ENCODE measurements at places on chromosomes 7 and 10.

GRCh38 chr7:158500651-158501052, 87.0 kb downstream of the PTPRN2 start:
- no peak for DNase-seq
- H3K36me3 ChIP-seq: no peaks in the 10 kb centered on the region
- H3K4me1 ChIP-seq: no peaks in the 10 kb centered on the region
- no peak overlapping the region for H3K4me3 ChIP-seq
- H3K27ac ChIP-seq: no peak overlapping the region

GRCh38 chr7:96441436-96442084, 119.7 kb upstream of the SLC25A13 start:
- H3K27me3 ChIP-seq: no peaks in the 10 kb centered on the region
- no peak for DNase-seq
- H3K4me3 ChIP-seq: no peak overlapping the region
- no peak overlapping the region for H3K27ac ChIP-seq
- no peaks in the 10 kb centered on the region for H3K36me3 ChIP-seq
- no peaks in the 10 kb centered on the region for H3K4me1 ChIP-seq

GRCh38 chr7:42080841-42081586, 156.0 kb downstream of the GLI3 start:
- DNase-seq: no peak
- H3K4me1 ChIP-seq: peaks cover 38% of the 10 kb centered on the region
- H3K36me3 ChIP-seq: no peaks in the 10 kb centered on the region
- H3K27ac ChIP-seq: no peak overlapping the region
- no peaks in the 10 kb centered on the region for H3K27me3 ChIP-seq

GRCh38 chr7:95324431-95324830, at the start of gene PON1:
PON1 (minus strand) TSS chr7:95324532; CDS start chr7:95324475, 57 bp downstream.
- H3K27ac ChIP-seq: no peak within 1 kb of the TSS
- no peaks in the 10 kb centered on the region for H3K36me3 ChIP-seq
- no peak for DNase-seq
- no peak within 1 kb of the TSS for H3K4me3 ChIP-seq
- no peaks in the 10 kb centered on the region for H3K4me1 ChIP-seq
- H3K27me3 ChIP-seq: no peaks in the 10 kb centered on the region

- H3K27me3 ChIP-seq: no peaks in the 10 kb centered on the region
- no peak for DNase-seq
- H3K27ac ChIP-seq: no peak overlapping the region
- H3K4me1 ChIP-seq: no peaks in the 10 kb centered on the region
- no peak overlapping the region for H3K4me3 ChIP-seq
- no peaks in the 10 kb centered on the region for H3K36me3 ChIP-seq
These were observed 602.0 kb upstream of the COBL start for GRCh38 chr7:51918581-51918980.

GRCh38 chr7:77674878-77675277, 21.4 kb upstream of the RSBN1L start:
- no peak overlapping the region for H3K27ac ChIP-seq
- no peaks in the 10 kb centered on the region for H3K4me1 ChIP-seq
- H3K36me3 ChIP-seq: no peaks in the 10 kb centered on the region
- no peak for DNase-seq
- H3K27me3 ChIP-seq: no peaks in the 10 kb centered on the region

DNA sequence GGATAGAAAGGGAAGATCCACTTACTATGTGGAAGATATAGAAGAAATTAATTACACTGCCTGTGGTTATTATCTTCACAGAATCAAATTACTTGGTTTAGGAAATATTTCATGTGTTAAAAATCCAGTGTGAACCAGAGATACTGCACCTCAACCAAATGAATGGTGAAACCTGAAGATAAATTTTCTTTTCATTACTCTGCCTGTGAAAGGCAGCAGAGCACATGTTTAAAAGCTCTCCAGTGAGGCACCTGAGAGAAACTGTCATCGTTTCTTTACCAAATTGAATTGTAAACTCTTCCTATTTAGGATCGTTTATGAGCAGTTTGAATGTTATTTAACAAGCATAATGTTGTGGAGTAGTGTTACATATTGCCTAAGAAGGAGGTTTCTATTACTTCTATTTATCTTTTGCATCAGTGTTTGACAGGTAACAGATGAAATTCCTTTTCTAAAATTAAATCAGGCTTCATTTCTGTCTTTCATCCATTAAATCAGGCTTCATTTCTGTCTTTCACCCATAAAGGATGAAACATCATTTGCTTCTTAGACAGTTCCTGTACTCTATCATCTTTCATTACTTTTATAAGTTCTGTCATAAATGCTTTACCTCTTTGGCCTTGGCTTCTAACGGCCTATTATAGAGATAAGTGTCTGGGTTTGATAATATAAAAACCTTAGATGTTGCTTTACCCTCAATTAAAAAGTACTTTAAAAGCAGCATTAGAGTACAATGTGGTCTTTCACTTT, 266.6 kb downstream of the NXPH1 start:
- H3K27ac ChIP-seq: no peak overlapping the region
- H3K27me3 ChIP-seq: no peaks in the 10 kb centered on the region
- no peaks in the 10 kb centered on the region for H3K36me3 ChIP-seq

GRCh38 chr10:44327461-44327860, 57.4 kb downstream of the CXCL12 start:
- no peaks in the 10 kb centered on the region for H3K4me1 ChIP-seq
- H3K27me3 ChIP-seq: no peaks in the 10 kb centered on the region
- DNase-seq: no peak
- no peaks in the 10 kb centered on the region for H3K36me3 ChIP-seq
- H3K4me3 ChIP-seq: no peak overlapping the region

GRCh38 chr10:48289501-48290238, 15.2 kb upstream of the FRMPD2 start:
- peaks cover 7% of the 10 kb centered on the region for H3K4me1 ChIP-seq
- no peak for DNase-seq
- no peaks in the 10 kb centered on the region for H3K36me3 ChIP-seq
- no peaks in the 10 kb centered on the region for H3K27me3 ChIP-seq
- H3K27ac ChIP-seq: no peak overlapping the region
- H3K4me3 ChIP-seq: no peak overlapping the region

DNA sequence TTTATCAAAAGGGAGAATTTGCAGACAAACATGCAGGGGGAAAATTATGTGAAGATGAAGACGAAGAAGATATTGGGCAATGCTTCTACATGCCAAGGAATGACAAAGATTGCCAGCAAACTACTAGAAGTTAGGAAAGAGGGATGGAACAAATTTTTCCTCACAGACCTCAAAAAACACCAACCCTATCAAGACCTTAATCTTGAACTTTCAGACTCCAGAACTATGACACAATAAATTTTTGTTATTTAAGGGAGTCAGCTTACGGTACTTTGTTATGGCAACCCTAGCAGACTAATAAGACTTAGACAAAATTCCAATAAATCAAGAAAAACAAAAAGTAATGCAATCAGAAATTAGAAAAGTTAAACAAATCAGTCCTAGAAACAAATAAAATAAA, 280.0 kb upstream of the GNAI1 start:
- no peak overlapping the region for H3K27ac ChIP-seq
- H3K36me3 ChIP-seq: no peaks in the 10 kb centered on the region
- no peak overlapping the region for H3K4me3 ChIP-seq
- H3K27me3 ChIP-seq: no peaks in the 10 kb centered on the region

DNA sequence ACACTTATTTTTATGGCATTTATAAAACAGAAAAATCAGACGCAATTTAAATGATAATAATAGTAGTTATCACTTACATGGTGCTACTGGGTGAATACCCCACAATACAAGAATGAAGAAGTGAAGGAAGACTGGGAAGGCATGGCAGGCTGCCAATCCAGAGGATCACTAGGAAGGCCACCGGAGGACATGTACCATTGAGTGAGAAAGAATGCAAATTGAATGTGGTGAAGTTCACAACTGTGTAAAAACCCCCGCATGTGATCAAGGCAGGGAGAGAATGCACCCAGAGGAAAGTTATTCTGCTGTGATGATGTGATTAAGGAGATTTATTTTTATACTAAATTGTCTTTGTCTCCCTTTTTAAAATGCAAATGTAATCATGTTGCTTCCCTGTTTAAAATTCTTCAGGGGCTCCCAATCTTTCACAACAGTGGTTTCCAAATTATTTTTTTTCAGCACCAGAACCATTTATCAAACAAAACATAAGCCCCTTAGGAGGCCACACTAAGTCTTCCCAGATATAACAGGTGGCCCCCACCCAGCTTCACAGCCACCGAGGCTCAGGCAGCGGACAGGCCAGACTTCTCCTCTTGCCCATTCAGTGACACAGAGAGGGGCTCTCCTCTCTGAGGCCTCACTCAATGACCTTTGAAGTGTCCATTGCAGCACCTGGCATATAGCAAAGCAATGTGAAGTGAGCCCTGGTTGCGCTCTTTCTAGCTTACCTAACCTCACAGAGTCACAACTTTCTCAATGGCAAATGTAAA, 59.6 kb downstream of the FRMPD2 start:
- no peaks in the 10 kb centered on the region for H3K27me3 ChIP-seq
- H3K36me3 ChIP-seq: no peaks in the 10 kb centered on the region
- no peak overlapping the region for H3K4me3 ChIP-seq

DNA sequence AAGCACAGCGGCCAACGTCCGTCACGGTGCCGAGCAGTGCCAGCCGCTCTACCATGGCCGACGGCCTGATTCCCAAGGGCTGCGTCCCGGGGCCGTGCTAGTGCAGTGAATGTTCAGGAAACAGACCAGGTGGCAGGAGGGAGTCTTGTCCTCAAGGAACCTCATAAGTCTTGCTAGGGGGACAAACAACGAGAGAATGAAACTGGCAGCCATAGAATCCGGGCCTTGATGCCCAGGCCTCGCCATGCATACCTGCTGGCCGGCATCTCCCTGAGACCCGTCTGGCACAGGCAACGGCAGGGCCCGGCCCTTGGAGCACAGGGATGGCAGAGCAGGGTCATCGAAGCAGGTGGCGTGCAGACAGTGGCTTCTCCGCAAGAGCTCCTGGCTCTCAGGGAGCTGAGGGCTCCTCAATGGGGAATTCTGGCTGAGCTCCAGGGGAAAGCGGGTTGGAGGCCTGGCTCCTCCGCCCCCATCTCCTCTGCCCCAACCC, 58.8 kb downstream of the DIP2C start:
- no peak overlapping the region for H3K27ac ChIP-seq
- H3K4me1 ChIP-seq: peaks cover 9% of the 10 kb centered on the region
- H3K27me3 ChIP-seq: no peaks in the 10 kb centered on the region

- H3K4me1 ChIP-seq: no peaks in the 10 kb centered on the region
- H3K27me3 ChIP-seq: no peaks in the 10 kb centered on the region
- no peak overlapping the region for H3K4me3 ChIP-seq
- DNase-seq: no peak
- no peaks in the 10 kb centered on the region for H3K36me3 ChIP-seq
These were observed 68.6 kb downstream of the SRI start for GRCh38 chr7:88151119-88151790.

DNA sequence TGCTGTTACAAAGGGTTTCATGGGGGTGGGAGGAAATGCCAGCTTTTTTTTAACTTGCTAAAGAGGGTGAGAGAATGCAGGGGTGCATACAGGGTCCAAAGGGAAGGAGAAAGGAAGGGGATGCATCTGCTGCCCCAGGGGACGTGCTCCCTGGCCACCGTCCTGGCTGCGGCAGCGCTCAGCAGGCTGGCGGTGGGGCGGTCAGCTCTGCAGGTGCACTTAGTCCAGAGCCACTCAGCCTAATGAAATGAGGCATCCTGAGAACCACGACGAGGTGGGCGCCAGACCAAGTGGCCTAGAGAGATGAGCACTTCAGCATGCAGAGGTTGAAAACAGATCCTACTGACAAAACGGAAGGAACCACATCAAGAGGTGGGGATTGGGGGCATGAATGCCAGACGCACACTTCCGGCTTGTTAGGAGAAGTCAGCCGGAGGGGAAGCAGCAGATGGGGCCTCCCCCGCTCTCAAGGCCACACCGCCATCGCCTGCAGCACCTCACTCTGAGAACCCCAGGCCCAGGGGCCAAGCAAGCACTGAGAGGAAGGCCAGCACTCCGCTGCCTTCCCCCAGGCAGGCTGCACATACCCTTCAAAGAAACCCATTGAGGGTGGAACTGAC, 94.5 kb downstream of the MAD1L1 start:
- no peaks in the 10 kb centered on the region for H3K36me3 ChIP-seq
- DNase-seq: no peak
- no peaks in the 10 kb centered on the region for H3K27me3 ChIP-seq
- no peak overlapping the region for H3K4me3 ChIP-seq

DNA sequence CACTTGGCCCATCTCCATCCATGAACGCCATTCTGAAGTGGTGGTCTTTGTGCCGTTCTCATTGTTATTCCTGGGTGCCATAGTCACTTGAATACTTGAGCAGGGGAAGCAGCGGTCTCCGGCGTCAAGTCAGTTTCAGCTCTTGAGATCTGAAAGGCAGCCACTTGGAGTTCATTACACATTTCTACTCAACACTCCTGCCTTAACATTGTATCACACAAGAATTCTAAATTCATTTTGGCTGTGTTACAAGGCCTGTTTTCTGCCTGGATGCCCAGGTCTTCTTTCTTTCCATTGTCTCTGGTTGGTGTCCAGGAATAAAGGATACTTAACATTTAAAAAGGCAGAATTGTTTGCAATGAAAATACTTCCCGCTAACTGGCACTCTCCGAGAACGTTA, 69.0 kb upstream of the RAB11FIP2 start:
- no peaks in the 10 kb centered on the region for H3K27me3 ChIP-seq
- H3K27ac ChIP-seq: no peak overlapping the region
- H3K36me3 ChIP-seq: no peaks in the 10 kb centered on the region
- H3K4me3 ChIP-seq: no peak overlapping the region

GRCh38 chr7:117217106-117218035, 105.5 kb downstream of the WNT2 start:
- DNase-seq: no peak
- H3K36me3 ChIP-seq: no peaks in the 10 kb centered on the region
- no peak overlapping the region for H3K4me3 ChIP-seq
